ENCODE measurements at places on chromosomes 12 and 14.

DNA sequence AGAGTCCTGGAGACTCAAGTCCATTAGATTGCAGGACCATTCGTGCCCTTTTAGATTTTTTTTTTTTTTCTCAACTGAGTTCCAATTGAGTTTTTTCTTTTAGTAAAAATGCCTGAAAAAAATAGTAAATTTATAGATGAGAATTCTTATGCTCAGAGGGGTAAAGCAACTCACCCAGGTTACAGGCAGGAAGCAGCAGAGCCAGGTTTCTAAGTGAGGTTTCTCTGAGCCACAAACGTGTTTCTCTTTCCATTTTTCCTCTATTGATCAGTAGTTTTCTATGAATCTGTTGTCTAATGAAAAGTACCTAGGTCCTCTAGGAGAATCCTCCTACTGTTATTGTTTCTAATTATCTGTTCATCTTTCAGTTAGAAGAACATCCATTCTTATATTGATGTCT lies 66.4 kb upstream of the C12orf71 start:
- no peak overlapping the region for H3K27ac ChIP-seq
- peaks cover under 1% of the 10 kb centered on the region for H3K4me1 ChIP-seq
- no peaks in the 10 kb centered on the region for H3K27me3 ChIP-seq
- H3K4me3 ChIP-seq = no peak overlapping the region
- H3K36me3 ChIP-seq = peaks cover 7% of the 10 kb centered on the region

- H3K27ac ChIP-seq = no peak overlapping the region
- no peaks in the 10 kb centered on the region for H3K4me1 ChIP-seq
- no peaks in the 10 kb centered on the region for H3K36me3 ChIP-seq
- H3K27me3 ChIP-seq = no peaks in the 10 kb centered on the region
- H3K4me3 ChIP-seq = no peak overlapping the region
These were observed 46.6 kb upstream of the LRIG3 start for GRCh38 chr12:58966939-58967338.

DNA sequence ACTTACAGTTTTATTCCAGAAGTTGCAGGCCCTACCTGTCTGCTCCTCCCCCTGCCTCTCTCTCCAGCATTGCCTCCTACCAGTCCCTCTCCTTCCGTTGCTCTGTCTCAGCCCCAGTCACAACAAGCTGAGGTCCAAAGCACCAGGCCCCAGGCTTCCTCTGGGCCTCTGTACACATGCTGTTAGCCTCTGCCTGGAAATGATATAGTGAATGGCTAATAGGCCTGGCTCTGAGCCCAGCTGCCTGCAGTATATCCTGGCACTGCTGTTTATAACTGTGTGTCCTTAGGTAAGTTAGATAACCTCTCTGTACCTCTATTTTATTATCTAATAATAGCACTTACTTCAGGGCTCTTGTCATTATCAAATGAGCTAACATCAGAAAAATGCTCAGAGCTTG lies 114.9 kb upstream of the PWP1 start:
- peaks cover 26% of the 10 kb centered on the region for H3K4me1 ChIP-seq
- no peak overlapping the region for H3K4me3 ChIP-seq
- H3K36me3 ChIP-seq = no peaks in the 10 kb centered on the region
- no peak overlapping the region for H3K27ac ChIP-seq
- peaks cover 2% of the 10 kb centered on the region for H3K27me3 ChIP-seq

DNA sequence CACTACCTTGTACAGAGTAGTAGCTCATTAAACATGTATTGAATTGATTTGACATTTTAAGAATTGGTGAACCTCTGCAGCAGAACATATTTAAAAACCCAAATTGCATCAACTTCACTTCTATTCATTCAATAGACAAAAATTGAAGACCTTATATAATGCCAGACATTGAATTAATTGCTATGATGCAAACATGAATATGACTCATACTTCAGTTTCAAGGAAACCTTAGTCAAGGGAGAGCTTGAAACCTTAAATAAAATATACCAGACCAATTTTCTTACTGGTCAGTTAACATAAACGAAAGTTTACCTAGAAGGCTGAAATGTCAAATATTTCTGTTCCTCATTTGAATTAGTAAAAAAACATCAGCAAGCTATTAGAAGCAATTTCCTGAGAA lies 5.0 kb upstream of the MGAT4C start:
- no peak overlapping the region for H3K27ac ChIP-seq
- no peaks in the 10 kb centered on the region for H3K27me3 ChIP-seq
- DNase-seq = no peak
- H3K4me3 ChIP-seq = no peak overlapping the region
- no peaks in the 10 kb centered on the region for H3K4me1 ChIP-seq
- no peaks in the 10 kb centered on the region for H3K36me3 ChIP-seq

DNA sequence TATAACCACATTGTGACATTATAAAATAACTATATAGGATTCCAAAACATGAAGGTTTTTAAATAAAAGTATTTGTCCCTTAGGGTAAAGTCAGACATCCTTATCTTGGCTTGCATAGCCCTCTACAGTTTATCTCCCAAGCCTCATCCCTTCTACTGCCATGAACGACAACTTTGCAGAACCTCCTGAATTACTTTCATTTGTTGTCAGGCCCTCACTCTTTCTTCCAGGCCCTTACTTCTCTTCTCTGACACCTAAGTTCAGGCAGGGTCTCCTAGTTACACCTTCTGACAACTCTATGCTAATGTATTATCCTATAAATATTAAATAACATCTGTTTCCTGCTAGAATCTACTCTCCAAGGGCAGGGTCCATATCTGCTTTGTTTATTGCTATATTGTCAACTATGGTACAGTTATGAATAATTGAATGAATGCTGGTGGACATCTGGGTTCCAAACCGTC lies 115.7 kb upstream of the MDM1 start:
- H3K4me1 ChIP-seq = peaks cover 95% of the 10 kb centered on the region
- peaks cover 4% of the 10 kb centered on the region for H3K27me3 ChIP-seq
- peak overlapping the region; percentile 83 for H3K27ac ChIP-seq
- no peak for DNase-seq
- peaks cover 9% of the 10 kb centered on the region for H3K36me3 ChIP-seq

DNA sequence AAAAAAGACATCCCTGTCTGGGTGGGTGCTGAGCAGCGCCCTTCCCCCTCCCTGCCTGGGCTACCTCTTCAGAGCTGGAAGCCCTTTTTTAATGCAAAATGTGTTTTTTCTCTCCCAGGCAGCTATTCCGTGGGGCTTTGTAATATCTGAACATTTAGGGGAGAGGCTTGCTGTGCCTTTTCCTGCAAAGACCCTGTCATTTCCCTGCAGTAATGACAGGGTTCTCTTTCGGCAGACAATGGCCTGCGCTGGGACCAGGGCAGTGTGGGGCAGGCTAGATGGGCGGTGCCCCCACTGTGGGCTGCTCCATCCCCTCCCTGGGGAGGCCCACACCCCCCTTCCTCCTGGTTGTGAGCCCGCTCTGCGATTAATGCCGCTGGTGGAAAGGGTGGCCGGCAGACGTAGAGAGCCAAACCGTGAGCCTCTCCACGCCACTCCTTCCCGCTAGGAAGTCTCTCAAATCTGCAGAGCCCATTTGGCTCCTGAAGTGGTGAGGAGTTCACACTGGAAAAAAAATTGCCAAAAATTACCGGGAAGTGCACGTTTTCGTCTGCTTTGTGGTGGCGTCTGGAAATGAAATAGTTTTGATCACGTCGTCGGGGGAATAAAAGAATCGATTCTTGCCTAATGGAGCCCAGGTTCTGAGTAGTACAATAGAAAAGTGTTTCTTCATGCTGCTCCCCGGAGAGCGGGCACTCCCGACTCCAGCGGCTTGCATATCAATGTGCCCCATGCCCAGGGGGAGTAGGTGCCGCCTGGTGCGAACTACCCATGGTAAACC lies 31.5 kb downstream of the KIF26A start:
- DNase-seq = no peak
- no peak overlapping the region for H3K4me3 ChIP-seq
- no peaks in the 10 kb centered on the region for H3K27me3 ChIP-seq
- no peaks in the 10 kb centered on the region for H3K36me3 ChIP-seq
- H3K27ac ChIP-seq = no peak overlapping the region
- no peaks in the 10 kb centered on the region for H3K4me1 ChIP-seq
